ENCODE measurements at places on chromosomes 6 and 20.
A peak's percentile ranks its signal among the peaks of the same experiment; 100 is the strongest.

- DNase-seq: no peak
These were observed 540.0 kb upstream of the JARID2 start for GRCh38 chr6:14705841-14706377.

DNA sequence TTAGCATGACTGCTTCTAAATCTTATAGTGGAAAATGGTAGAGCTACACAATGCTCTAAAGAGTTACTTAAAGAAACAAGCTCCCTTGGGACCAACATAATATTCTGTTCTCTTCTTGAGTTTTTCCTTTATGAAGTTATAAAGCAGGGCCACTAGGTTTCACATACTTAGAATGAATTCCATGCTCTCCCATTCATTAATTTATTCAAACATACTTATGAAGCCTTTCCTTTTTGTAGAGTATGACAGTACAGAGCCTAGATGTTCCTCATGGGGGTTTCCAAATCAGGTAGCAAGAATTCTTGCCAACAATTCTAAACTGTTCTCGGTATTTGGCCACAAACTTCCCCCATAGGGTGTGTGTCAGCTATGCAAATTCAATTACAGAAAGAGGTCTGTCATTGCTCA lies 20.6 kb upstream of the FABP7 start:
- DNase-seq: no peak

- DNase-seq: no peak
These were observed 151.7 kb upstream of the AKAP12 start for GRCh38 chr6:151087861-151088598.

DNA sequence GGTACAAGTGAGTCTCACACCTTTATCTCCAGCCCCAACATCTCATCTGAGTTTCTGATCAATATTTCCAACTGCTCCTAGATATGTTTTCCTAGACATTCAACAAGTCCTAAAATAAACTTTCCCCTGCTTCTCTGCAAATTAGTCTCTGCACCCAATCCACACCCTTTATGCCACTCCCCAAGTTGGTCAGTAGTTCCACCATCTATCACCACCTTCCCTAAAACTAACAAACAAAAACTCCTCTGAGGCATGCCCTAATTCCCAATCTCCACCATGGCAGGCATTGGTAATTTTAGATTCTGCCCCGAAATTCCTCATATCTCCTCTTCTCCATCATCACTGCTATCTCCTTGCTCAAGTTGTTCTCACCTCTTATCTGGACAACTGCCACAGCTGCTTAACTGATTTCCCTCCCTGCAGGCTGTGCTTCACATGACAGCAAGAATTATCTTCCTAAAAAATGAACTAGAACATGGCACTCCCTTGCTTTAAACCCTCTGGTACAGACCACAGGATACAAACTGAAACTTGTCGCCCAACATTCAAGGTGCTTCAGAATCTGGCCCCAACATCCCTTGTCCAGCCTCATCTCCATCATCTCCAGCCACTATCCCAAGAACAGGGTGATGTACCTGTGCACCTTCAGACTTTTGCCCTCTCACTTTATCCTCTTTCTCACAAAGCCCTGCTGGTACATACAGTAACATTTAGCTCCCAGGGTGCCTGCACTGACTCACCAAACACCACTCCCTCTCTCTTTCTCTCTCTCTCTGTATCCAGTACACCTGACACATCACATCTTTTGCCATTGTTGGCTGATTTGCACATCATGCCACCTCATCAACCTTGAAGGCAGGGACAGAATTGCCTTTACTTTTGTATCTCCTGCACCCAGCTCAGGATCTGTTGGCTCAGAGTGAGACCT lies 55.5 kb downstream of the ZHX3 start:
- no peak for DNase-seq

DNA sequence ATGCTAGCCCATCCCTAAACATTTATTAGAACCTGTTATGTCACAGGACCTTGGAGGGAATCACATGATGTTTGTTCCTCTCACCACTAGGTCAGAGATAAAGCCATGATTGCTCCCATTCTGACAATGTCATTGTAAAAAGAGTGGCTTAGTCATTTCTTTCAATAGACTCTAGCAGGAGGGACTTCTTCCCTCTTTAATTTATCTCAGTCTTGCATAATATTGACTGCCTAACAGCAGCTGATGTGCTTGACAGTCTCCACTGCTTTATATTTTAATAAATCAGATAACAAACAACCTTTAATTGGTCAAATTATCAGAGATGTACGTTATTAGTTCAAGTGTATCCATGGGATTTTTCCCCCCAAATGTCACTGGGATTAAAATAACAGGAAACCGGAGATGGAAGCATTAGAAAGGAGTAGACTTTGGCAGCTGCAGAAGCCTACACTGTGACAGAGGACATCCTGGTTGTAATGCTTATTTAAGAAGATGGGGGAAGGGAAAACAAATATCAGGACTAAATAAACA lies 39.6 kb downstream of the LAMA4 start:
- DNase-seq: no peak

DNA sequence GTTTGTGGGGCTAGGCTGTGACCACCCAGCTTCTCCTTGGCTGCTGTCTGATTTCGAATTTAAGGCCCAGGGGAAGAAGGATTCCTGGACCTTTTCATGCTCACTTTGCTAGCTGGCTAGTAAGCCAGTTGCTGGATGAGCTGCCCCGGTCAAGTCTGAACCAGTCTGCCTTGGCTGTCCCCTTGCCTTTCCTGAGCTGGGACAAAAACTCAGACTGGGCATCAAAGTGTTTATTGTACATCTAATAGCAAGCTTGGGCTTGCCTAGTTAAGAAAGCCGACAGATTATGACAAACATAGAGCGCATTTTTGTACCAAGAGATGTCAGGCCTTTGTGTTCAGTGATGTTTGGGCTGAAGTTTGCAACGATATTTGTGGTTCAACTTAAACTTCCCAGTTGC lies 750 bp upstream of the PAK5 start:
- no peak for DNase-seq

- no peak for DNase-seq
These were observed 2695.0 kb upstream of the DEFB115 start for GRCh38 chr20:28562510-28562898.

GRCh38 chr20:48401359-48401758 lies 426.4 kb downstream of the PREX1 start:
- no peak for DNase-seq

- DNase-seq: peak; percentile 37
These were observed 62.9 kb upstream of the HBS1L start for GRCh38 chr6:135117413-135117968.

DNA sequence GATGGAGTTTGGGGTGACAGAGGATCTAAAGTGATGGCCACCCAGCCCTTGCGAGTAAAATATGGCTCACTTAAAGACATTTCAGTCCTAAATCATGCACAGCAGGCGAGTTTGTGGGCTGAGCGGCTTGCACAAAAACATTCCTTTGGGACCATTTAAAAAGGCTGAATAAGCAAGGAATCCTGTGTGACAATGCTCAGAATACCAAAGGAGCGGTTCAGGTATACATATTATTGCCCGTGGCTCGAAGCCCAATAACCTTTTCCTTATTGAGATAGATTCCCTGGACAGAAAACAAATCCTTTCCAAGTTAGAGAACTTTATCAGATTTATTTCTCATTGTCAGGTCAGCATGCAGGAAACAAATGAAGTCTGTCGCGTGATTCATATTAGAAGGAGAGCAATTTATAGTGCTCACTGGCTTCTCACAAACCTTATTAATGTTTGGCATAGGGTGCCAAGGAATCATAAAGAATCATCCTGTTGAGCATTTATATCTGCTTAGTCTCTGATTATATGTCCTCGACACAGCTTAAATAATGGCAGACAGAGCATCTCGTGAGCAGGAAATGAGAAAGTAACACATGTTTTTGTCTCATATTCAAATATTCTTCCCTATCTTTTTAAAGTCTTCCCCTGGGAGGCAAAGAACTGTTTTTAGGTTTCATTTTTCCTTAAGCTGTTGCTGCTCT lies 121.3 kb downstream of the TRMT11 start:
- DNase-seq: no peak

DNA sequence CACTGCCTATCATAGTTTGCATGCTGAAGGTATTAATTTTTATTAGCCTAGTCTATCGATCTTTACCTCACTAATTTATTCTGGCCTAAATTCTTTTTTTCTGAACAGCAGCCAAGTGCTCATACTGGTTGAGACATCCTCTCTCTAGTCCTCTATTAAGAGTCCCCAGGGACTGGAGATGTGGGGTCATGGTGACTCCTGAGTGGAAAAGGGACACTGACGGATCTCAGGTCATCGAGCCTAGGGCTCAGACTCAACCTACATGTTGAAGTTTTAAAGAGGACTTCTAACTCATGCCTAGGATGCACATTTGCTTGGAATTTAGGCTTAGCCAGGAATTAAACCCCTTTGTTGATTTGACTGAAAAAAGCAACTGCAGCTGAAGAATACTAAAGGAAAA lies 378.1 kb downstream of the BTBD9 start:
- DNase-seq: no peak

GRCh38 chr20:6590891-6591637 lies 176.4 kb upstream of the BMP2 start:
- no peak for DNase-seq

- DNase-seq: no peak
These were observed 136.8 kb upstream of the RNF24 start for GRCh38 chr20:4151991-4152695.

- DNase-seq: no peak
These were observed 37.3 kb downstream of the KCNB1 start for GRCh38 chr20:49445176-49445575.

DNA sequence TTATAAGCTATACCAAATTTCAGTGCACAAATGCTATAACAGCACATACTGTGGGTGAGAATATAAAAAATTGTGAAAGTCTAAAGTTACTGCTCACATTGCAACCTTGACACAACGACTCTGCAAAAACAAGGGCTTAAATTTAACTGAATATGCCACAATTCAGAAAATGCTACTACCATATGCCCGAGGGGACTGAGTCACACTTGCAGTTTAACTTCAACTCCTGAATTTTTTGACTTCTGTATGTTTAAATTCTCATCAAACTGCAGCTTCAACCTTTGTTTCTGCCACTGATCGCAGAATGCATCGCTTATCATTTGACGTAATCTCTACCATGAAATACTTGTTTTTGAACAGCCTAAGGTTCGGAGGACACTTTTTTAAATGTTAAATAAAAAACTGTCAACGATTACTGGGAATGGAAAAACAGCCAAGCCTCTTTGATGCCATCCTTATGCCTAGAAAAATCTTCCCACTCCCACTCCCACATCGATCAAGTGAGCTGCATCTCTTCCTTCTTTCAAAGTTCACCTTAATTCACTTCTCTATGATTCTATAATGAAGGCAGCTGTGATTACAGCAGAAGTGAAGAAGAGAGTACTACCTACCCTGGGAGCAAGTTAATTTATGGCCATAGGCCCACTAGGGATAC lies 136.5 kb downstream of the ATXN1 start:
- DNase-seq: no peak

GRCh38 chr6:56756219-56756789 lies 113.6 kb upstream of the DST start:
- no peak for DNase-seq

- no peak for DNase-seq
These were observed 8.8 kb upstream of the CD93 start for GRCh38 chr20:23094927-23095326.

DNA sequence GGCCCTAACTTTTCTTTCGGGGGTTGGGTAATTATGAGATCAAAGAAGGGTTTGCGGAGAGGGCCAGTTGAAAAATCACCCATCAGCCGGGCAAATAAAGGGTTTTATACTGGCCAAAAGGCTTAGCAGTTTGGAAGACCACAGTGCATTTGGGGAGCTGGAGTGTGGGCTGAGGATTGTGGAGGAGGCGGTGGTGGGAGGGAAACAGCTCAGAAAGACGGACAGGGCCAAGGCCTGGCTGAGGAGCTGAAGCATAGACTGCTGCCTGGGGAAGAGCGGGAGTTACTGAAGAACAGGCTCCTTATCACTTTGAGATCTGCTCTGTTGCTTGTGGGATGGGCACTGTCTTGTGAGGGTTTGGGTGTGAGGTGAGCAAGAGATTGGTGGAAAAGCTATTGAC lies 144.2 kb downstream of the CARMIL1 start:
- DNase-seq: no peak

DNA sequence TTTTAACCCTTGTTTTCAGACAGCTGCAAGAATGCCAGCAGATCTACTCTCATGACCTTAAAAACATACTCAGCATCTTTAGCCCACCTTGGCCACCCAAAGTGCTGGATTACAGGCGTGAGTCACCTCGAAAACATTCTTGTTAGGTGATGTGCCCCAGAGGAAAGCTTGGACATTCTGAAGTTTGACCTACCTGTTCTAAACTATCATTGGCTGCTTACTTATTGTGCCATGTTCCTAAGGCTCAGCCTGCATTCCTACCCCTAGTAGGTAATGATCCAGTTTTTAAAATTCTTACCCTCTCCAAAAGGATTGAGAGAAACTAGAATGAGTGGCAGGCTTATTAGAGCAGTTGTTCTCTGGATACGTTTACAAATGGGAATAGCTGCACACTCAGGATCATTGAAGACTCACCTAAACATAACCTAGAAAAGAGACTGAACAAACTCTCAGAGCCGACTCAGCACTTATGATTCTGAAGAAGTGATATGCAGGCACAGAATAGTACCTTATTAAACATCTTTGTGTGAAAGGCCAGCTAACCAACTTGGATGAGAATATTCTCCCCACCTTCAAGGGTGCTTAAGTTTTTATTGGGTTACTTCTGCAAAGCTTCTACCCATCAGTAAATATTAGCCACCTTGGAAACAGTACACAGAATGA lies 362.1 kb downstream of the NRN1 start:
- no peak for DNase-seq

DNA sequence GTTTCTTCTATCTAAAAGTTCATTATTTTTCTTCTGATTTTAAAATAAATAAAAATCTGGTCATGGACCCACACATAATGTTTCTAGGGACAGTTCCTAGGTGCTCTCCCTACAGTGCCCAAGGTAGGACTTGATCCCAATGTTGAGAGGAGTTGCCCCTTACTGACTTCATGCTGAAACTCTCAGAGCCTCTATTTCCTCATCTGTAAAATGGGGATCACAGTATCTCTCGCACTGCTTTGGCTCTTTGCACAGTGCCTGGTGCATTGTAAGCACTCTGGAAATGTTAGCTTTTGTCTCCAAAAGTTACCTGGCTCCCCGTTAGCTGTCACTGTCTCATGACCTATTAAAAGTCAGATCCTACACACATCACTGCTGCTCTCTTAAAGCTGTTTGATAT lies 205.5 kb downstream of the TSHZ2 start:
- DNase-seq: no peak

DNA sequence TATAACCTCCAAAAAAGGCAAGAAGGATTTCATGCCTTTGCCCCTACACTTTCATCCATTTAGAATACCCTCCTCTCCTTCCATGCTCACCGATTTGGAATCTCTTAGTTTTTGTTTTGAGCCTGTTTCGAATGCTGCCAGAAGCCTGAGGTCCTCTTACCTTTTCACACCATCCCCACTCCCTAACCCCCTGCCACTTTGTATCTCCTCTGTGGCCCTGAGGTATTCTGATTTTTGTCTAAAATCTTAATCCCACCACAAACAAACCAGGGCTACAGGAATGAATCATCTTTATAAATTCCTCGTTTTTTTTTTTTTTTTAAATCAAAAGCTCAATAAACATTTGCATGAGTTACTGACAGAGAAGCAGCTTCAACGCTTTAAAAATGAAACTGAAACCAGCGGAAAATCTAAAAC lies 1.6 kb upstream of the RPS12 start:
- DNase-seq: no peak

GRCh38 chr20:21702553-21703470 lies 2.7 kb upstream of the PAX1 start:
- DNase-seq: peak; percentile 76

GRCh38 chr6:111573131-111573883 lies 32.4 kb downstream of the TRAF3IP2 start:
- DNase-seq: no peak

GRCh38 chr20:34871966-34872621 lies 562 bp downstream of the GGT7 start:
- DNase-seq: no peak

Measured in stimulated activated CD4-positive, alpha-beta T cell treated with anti-CD3 and anti-CD28 coated beads, Interleukin-15, amount 100 ng/mL, for 24 hours (primary cell).